ENCODE measurements at places on chromosomes 7 and 10.

DNA sequence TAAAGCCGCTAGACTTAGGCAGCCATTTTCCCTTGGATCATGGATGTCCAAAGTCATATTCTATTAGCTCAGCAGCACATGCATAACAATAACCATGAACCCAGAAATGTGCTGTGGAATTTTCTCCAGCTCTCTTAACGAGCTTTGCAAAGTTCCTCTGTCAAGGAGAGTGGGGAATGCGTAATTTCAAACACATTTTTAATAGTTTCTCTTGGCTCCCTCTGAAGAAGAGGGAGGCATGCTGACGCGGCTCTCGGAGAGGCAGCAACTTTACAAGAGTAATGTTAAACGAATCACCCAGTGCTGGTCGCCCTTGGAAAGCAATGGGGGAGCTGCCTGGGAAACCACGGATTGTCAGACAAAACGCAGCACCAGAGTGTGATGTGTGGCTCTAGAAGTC is 114.8 kb downstream of the RAB18 start:
- DNase-seq, result no peak

- no peak for DNase-seq
These were observed 15.9 kb downstream of the FAM53B start for GRCh38 chr10:124728071-124728829.

- peak; percentile 41 for DNase-seq
These were observed 62.2 kb downstream of the CCDC71L start for GRCh38 chr7:106598663-106599342.

GRCh38 chr7:141161550-141162535 is 88.0 kb downstream of the TMEM178B start:
- DNase-seq, result no peak

DNA sequence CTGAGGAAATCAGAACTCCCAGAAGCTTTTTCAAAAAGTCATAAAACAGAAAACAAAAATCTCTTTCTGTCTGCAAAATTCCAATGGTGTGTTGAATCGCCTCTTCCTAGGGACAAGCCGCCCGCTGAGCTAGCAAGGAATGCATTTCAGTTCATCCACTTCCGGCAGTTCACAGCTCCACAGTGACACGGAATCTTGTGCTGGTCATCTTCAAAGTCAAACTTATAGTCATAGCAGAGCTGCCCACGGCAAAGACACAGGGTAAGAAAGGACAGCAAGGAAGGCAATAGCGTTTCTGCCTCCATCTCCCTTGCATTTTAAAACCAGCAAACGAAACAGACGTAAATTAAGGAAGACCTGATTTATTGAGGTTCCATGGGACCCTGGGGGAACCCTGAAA is 111.2 kb downstream of the GALNT11 start:
- DNase-seq, result no peak

- no peak for DNase-seq
These were observed 102.1 kb upstream of the ANLN start for GRCh38 chr7:36287371-36288241.

Measured in T47D (cell line).